MV-4-11 (cell line): ENCODE measurements at places on chromosomes 7 and 10.

GRCh38 chr10:127145173-127145572 lies 51.2 kb downstream of the INSYN2A start:
- DNase-seq, result peak; percentile 36

- no peak for DNase-seq
Measured at GRCh38 chr7:19392246-19392645, 247.0 kb upstream of the FERD3L start.

- no peak for DNase-seq
Measured at GRCh38 chr7:1964211-1964912, 268.4 kb downstream of the MAD1L1 start.

DNA sequence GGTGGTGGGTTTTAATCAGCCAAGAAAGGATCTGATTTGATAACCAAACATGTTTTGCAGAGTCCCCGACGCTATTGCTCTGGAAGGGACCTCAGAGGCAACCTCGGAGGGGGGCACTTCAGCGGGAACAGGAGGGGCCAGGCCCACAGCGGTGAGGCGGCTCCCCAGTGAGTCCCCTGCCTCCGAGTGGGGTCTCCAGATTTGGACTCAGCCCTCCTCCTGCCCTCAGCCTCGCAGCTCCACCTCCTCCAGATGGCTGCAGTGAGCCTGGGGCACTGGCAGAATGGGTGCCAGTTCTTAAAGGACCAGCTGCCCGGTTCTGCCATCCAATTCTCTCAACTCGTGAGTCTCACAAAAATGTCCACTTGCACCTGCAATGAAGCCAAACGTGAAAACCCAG lies 61.0 kb upstream of the NANOS1 start:
- DNase-seq, result no peak

- DNase-seq, result no peak
Measured at GRCh38 chr7:142463401-142463850, 205.6 kb upstream of the PRSS58 start.

- DNase-seq, result peak; percentile 73
Measured at GRCh38 chr10:13390604-13391522, 42.8 kb upstream of the SEPHS1 start.

GRCh38 chr7:116570306-116570705 lies 45.5 kb downstream of the CAV1 start:
- no peak for DNase-seq

DNA sequence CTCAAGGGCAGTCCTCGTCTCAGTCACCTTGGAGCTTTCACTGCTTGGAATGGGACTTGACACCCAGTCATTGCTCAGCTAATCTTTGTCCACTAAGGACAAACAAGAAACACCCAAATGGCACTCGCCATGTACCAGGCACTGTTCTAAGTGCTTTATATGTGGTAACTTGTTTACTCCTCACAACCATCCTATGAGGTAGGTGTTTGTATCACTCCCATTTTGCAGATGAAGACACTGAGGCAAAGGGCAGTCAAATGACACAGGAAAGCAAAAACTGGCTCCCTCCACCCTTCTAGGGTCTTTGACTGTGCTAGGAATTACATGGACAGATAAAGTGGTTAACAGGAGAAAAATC lies 24.7 kb downstream of the DNAJB12 start:
- no peak for DNase-seq

DNA sequence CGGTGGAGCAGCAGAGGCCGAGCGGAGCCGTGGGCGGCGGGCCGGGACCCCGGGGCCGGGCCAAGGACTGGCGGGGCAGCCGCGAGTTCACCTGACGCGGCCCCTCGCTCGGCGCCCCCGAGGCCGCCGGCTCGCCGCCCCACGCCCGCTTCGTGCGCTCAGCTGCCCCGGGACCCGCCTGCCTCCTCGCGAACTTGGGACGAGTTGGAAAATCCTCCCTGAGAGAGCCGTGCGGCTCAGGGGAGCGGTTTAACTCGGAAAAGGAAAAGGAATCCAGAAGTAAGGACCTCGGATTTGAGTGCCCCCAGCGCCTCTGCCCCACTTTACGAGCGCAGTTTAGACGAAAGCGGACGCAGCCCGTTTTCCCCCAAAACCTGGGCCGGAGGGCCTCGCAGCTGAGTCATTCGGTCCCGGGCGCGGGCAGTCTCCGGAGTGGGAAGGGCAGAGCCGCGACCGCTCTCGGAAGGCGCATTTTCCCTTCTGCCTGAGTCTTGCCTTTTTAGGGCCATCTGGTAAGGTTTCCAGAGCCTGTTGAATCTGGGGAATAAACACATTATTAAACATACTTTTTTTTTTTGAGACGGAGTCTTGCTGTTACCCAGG lies 744 bp downstream of the CREM start:
- DNase-seq, result peak; percentile 31
